ENCODE measurements at places on chromosomes 7 and 10.
A peak's percentile ranks its signal among the peaks of the same experiment; 100 is the strongest.

- no peak for ATAC-seq
Observed at GRCh38 chr7:139036901-139037300, 1.1 kb upstream of the ZC3HAV1L start.

DNA sequence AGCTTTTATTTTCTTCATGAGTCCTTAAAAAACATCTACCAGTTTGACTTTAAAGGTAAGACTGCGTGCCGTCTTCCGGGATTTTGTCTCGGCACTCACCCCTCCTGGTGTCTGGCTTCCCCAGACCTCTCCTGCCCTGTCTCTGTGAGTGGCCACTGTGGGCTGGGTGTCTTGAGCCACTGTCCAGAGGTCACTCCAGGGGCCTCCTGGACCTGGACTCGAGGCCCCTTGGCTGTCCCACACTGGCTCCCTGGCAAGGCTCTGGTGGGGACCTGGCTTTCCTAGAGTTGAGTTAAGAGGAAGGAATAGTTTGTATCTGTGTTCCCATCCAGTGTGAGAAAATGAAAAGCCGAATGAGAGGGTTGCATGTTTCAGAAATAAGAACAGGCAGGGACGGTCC is 95.5 kb downstream of the NKX6-2 start:
- no peak for ATAC-seq

GRCh38 chr10:88687853-88688467 is 18.1 kb upstream of the LIPK start:
- ATAC-seq: no peak

GRCh38 chr7:38179776-38180226 is 1.8 kb downstream of the STARD3NL start:
- ATAC-seq: no peak

DNA sequence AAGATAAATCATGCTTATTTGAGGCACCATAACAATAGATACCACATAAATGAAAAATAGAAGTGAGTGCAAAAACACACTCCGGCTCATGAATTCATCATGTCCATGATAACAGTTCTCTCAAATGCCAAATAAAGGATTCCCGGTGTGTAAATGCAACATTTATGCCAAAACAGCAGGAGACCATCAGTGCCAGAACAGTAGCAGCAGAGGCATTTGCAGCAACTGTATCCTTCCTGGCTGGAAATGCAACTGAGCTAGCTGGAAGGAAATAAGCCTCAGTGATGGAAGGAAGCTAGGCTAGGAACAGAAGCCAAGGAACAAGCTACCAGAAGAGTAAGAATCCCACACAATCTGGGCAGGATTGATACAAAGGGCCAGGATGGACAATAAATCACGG is 79.9 kb upstream of the THSD7A start:
- ATAC-seq: no peak

- no peak for ATAC-seq
Observed at GRCh38 chr10:131184503-131184902, 127.0 kb downstream of the TCERG1L start.

DNA sequence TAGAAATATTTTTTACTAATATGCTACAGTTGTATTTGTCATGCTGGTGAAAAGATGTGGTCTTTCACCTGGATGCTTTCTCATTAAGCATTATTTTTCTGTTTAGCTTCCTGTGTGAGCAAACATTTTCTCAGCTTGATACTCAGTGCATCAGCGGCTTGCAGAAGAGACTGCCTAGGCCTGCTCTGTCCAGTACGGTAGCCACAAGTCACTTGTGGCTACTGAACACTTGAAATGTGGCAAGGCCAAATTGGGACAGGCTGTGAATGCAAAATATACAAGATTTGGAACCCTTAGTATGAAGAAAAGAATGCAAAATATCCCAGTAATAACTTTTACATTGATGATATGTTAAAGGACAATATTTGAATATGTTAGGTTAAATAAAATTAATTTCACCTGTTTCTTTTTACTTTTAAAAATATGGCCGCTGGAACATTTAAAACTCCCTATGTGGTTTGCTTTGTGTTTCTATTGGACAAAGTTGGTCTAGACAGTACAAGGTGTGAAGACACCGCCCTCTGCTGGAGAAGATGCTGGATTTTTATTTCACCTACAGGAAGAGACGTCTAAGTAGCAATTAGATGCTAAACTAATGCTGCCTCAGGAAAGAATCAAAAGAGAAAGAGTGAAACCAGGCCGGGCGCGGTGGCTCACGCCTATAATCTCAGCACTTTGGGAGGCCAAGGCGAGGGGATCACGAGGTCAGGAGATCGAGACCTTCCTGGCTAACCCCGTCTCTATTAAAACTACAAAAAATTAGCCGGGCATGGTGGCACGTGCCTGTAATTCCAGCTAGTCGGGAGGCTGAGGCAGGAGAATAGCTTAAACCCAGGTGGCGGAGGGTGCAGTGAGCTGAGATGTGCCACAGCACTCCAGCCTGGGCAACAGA is 5.3 kb downstream of the SRGN start:
- peak; percentile 49 for ATAC-seq

GRCh38 chr7:158120716-158121115 is 466.9 kb downstream of the PTPRN2 start:
- ATAC-seq: no peak

DNA sequence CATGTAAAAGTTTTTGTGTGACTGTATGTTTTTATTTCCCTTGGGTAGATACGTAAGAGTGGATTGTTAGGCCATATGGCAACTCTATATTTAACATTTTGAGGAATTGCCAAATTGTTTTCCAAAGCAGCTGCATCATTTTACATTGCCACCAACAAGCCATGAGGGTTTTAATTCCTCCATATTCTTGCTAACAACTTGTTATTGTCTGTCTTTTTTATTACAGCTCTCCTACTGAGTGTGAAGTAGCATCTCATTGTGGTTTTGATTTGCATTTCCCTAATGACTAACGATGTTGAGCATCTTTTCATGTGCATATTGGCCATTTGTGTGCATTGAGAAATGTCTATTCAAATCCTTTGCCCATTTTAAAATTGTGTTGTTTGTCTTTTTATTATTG is 94.9 kb downstream of the CARD11 start:
- ATAC-seq: peak; percentile 24

- no peak for ATAC-seq
Observed at GRCh38 chr10:120451968-120452367, 5.1 kb upstream of the PLPP4 start.

GRCh38 chr7:123939784-123940183 is 14.7 kb downstream of the SPAM1 start:
- no peak for ATAC-seq

GRCh38 chr10:11448545-11449244 is 162.8 kb downstream of the USP6NL start:
- no peak for ATAC-seq

- ATAC-seq: no peak
Observed at GRCh38 chr10:126734015-126734414, 63.5 kb upstream of the C10orf90 start.

DNA sequence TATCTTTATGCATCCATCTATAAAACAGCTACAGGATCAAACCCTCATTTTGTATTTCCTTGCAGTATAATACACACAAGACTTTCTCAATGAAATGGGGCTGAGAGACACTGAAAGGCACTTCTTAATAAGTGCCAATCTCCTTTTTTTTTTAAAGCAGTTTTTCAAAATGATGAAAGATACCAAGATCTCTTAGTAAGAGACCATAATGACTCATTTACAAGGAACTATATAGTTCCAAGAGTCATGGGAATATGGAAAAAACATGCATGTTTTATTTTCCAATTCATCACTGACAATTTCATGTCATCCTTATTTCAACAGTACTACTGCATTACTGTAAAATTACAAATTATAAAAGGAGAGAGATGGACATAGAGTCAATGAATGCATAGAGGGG is 973.7 kb downstream of the GATA3 start:
- no peak for ATAC-seq

DNA sequence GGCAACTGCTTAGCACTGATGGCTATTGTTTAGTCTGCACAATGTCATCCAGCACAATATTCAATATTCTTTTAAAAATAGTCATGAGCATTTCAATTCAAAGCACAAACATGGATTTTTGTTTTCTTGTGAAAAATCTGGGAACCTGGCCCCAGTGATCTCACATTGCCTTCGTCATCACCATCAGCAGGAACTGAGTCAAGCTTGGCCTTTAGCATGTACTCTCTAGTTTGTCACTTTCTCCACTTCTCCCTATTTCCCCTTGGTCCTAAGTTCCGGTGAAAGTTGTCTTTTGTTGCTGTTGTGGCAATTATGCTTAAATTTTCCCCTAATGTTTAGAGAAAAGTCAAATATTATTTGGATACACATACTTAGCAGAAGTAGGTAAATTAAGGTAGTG is 252.9 kb upstream of the SORCS1 start:
- ATAC-seq: no peak

DNA sequence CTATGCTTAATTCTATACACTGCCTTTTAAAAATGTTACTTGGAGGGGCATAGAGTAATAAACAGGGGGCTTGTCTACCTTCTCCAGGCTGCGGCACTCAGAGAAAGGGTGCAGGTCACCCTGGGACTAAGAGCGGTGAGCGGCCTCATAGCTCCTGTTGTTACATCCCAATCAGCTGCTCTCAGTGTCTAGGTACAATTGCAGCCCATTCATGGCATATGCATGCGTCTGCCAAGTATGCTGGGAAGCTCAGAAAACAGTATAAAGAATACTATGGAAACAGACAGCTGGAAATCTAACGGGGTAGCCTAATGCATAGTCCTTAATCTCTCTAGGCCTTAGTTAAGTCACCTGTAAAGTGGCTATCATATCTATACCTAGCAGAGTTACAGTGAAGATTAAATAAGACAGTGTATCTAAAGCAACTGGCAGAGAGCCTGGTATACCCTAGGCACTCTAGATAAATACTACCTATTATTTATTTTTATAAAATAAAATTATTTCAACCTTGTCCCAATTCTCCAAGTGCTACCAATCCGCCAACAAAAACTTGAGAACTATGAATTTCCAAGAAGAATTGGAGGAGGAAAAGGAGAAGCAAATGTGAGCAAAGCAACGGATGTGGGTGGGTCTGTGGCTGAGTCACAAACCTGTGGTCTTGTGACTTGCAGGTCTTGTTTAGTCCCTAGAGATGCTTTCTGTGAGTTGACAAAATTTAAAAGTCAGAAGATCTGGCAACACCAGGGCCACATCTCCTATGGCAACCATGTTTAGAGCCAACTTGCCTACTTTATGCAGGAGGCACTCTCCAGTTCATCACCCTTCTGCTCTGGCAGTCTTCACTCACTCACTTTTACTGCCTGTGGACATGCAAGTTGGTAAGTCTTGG is 183.0 kb downstream of the RAPGEF5 start:
- peak; percentile 66 for ATAC-seq

Measured in activated CD4-positive, CD25-positive, alpha-beta regulatory T cell treated with anti-CD3 and anti-CD28 coated beads, Interleukin-2, amount 50 U/mL, for 24 hours (primary cell).